ENCODE measurements at places on chromosomes 16 and 17.

DNA sequence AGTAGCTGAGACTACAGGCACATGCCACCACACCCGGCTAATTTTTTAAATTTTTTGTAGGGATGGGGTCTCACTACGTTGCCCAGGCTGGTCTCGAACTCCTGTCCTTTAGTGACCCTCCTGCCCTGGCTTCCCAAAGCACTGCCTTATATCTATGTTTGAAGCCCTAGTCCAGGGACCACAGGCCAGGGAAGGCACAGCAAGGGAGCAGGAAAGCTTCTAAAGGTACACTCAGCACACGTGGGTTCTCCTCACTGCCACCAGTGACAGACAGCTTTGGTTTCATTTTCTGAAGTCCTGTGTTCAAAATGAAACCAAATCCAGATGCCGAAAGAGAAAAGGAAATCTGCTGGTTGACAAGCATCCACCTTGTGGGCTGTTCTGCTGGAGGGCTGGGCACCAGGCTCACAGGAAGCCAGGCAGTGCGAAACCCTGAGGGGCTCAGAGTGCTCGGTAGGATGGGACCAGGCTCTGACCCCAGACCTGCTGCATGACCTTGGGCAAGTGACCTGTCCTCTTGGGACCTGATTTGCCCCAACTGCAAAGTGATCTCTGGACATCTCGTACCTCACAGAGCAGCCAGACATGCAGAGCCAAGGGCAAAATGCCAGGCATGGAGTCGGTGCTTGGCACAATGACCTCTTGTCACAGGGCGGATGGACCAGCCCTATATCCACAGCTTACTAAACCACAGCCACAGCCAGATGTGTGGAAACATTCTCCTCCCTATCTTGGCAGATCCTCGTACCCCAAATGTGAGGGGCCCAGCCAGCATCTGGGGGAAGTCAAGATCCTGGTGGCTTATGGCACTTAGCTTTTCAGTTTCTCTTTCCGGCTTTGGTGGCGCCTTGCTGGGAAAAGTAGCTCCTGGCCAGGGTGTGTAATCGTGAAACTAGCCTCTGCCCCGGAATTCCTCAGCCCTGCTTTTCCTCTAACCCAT lies 2.8 kb upstream of the SOCS1 start:
- peak; percentile 33 for DNase-seq

DNA sequence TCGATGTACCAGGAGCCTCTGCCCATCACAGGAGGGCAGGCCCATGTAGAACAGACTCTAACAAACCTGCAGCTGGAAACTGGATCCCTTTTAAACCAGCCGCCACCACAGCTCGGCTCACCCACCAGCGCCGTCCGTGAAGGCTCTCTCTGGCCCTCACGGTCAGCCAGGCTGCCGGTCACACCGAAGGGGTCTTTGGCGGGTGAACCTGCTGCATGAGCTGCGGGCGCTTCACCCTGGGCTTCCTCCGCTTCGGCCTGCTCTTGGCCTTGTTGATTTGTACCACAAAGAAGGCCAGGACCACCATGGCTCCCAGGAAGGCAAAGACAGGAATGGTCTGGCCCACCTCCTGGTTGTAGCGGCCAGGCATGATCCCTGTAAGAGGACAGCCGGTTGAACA lies 11.7 kb upstream of the SLC38A8 start:
- peak; percentile 4 for DNase-seq

DNA sequence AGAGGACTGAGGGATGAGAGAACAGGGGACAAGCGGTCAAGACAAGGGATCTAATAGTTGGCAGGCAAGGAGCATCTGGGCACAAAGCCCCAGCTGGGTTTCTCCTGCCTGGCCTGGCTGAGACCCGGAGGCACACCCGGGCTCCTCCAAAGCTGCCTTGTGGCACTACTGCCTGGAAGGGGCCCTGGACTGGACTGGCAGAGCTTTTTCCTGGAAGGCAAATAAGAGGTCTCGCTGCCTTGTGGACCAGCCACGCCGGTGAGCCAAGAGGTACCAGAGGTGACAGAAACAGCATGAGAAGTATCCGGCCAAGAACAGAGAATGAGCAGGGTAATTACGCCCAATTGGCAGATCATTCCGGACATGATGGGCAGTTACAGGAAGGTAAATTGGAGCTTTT lies 64.6 kb downstream of the GTF3C1 start:
- no peak for DNase-seq

DNA sequence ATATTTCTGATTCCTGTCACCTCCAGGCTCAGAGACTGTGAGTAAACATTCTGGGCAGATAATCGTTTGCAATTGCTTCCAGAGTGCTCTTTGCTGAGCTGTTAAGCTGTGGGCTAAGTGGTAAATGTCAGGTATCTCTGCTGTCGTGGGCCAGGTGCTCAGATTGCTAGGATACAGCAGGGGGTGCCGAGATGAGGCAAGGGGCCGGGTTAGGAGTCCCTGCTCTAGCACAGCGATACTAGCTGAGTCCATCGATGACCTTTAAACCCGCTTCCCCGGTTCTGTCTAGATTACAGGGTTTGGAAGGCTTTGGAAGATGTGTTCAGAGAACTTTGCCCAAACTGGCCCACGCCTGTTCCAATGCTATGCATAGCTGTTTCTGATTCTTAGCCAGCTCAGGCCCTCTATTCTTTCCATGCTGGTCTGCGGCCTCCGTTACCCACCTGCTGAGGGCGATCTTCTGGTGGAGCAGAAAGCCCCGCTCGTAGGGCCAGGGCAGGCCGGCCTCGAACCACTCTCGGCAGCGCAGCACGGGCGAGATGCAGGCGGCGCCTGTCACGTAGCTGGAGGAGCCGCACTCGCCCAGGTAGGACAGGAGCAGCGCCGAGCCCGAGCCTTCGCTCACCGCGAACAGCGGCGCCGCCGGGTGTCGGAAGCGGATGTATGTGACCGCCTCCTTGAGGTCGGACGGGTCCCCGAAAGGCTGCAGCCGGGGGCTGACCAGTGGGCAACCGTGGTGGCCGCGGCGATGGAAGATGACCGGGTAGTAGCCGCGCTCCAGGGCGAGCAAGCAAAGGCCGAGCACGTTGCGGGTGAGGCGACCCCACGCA lies 979 bp downstream of the ABHD15 start:
- DNase-seq, result peak; percentile 60

DNA sequence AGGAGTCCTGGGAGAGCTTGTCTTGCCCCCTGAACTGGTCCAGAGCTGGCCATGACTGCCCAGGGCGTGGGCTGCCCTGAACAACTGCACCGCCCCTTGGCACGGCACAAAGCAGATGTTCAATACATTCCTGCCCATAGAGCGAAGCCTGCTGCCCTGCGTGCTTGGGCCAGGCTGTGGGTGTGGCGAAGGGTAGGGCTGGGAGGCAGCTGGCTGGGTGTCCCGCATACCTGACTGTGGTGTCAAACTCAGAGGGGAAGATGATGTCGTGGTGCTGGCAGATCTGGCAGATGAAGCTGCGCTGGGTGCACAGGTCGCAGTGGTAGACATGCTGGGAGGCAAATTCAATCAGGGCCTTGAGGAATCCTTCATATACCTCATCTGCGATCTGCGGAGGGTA lies 124.2 kb upstream of the SMURF2 start:
- DNase-seq, result no peak

- DNase-seq, result no peak
These were observed 10.6 kb upstream of the SPNS2 start for GRCh38 chr17:4487820-4488716.

DNA sequence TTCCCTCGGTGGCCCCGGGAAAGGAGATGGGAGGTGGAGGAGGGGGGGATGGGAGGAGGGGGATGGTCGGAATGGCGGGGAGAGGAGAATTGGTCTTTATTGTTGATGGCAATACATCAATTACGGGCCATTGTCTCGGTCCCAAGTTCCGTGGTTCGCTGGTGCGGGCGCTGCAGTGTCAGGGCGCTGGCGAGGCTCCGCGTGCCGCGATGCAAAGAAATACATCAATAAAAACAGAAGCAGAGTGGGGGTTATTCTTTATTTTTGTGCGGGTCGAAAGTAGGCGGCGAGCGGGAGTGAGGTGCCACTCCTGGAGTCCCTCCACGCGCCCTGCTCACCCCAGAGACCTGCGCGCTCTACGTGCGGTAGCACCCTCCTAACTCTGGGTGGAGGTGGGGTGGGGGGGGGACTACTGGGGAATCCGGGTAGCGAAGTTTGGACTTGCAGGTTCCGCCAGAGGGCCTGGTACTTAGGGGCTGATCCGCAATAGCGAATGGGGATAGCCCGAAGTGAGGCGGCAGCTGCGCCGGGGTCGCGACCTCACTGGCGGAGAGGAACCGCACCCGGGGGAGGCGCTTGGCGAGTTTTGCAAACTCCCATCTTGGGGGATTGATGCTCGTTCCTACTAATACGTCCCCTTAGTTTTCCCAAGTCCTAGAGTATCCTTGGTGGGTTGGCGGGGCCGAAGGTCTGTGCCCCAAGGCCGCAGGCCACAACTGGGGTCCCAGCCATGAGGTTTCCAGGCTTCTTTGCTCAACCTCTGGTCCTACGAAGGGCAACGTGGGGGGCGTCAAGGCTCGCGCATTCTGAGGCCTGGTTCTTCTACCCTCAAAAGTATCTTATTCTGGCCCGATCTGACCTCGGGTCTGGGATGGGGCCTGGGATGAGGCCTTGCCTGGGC lies 3.5 kb upstream of the SALL1 start:
- no peak for DNase-seq

- no peak for DNase-seq
These were observed 31.9 kb downstream of the USP22 start for GRCh38 chr17:21010705-21011596.

GRCh38 chr16:25034911-25035310 lies 19.7 kb upstream of the ARHGAP17 start:
- DNase-seq, result no peak

GRCh38 chr17:68634345-68634876 lies 33.2 kb upstream of the FAM20A start:
- no peak for DNase-seq

GRCh38 chr17:66661411-66662256 lies 173.3 kb upstream of the CACNG5 start:
- no peak for DNase-seq

- DNase-seq, result no peak
These were observed 172.5 kb downstream of the AXIN2 start for GRCh38 chr17:65388911-65389310.

DNA sequence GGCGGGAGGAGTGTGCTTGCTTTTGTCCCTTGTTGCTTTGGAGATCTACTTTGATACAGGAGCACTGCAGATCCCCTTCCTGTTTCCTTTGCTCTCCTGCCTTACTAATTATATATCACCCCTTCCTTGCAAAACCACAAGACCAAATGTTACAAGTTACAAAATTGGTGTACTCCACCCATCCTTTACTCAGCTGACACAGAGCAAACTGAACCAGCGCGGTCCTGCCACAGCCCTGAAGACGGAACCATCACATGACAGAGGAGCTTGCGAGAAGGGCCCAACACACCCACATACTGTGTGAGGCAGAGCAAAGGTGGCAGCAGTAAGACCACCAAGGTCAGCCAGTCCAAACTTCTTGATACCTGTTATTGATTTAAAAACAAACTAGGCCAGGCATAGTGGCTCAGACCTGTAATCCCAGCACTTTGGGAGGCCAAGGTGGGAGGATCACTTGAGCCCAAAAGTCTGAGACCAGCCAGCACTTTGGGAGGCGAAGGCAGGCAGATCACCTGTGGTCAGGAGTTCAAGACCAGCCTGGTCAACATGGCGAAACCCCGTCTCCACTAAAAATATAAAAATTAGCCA lies 33.2 kb downstream of the CYTH1 start:
- peak; percentile 90 for DNase-seq

DNA sequence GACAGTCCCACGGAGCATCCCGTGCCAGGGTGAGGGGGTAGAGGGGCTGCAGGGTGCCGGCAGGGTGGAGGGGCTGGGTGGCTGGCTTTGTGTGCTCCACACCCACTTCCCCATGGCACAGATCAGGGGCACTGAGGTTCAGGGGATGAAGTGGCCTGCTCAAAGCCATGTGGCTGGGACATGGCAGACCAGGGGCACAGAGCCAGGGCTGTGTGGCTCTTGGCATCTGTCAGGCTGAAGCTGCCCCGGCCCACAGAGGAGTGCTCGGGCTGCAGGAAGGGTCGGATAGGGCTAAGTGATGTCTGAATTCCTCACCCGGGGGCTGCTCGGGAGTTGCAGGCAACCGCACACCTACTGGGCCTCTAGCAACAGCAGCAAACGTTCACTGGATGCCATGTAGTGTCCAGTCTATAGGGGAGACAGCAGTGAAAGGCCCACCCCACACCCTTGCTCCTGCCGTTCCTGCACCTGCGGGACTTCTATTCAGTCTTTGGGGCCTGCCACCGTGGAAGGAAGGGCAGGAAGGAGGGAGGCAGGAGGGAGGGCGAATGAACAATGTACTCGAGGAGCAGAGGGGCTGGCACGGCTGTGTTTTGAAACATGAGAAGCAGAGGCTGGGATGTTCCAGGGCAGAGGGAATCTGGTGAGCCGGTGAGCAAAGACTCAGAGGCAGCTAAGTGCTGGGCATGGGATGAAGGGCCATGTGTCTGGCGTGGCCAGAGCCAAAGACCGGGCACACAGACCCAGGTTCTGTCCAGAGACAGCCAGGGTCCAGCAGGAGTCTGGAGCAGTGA lies 15.1 kb downstream of the SLC5A10 start:
- DNase-seq, result no peak

DNA sequence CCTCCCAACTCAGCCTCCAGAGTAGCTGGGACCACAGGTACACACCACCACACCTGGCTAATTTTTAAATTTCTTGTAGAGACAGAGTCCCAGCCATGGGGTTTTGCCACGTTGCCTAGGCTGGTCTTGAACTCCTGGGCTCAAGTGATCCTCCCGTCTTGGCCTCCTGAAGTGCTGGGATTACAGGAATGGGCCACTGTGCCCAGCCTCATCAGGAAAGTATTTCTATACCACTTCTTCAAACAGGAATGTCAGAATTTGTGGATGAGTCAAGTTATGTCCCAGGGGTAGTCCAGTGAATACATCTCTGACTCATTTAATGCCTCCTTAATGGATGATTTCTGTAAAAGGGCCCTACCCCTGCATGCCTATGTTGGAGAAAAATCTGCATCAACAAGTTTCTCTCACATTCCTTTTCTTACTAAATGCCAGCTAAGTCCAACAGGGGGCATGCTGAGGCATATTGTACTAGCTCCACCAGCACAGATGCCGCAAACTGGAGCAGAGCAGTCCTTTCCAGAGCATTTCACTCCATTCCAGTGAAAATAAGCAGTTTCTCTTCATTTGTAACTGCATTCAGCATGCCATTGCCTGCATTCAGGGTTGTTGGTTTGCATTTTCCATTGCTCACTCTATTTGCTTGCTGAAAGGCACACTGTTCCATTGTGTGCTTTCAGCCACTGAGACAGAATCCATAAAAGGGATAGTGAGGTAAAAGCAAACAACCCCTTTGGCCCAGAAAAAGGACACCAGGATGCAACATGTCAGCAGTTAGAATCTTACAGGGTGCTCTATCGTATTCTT lies 5.3 kb upstream of the CAVIN1 start:
- peak; percentile 35 for DNase-seq

Data from CD4-positive, alpha-beta T cell treated with Interleukin-15 for 1 hour (primary cell).